ENCODE measurements at places on chromosomes 16 and 17. TPM values are rescaled to one million over a fixed set of nuclear protein-coding genes. Genes with fewer than 3 reads are reported as not detected.

GRCh38 chr17:1053661-1054360 is 56.9 kb downstream of the TIMM22 start:
- no peak for DNase-seq

GRCh38 chr16:21076186-21076883 is 74.3 kb downstream of the DNAH3 start:
- no peak for DNase-seq

DNA sequence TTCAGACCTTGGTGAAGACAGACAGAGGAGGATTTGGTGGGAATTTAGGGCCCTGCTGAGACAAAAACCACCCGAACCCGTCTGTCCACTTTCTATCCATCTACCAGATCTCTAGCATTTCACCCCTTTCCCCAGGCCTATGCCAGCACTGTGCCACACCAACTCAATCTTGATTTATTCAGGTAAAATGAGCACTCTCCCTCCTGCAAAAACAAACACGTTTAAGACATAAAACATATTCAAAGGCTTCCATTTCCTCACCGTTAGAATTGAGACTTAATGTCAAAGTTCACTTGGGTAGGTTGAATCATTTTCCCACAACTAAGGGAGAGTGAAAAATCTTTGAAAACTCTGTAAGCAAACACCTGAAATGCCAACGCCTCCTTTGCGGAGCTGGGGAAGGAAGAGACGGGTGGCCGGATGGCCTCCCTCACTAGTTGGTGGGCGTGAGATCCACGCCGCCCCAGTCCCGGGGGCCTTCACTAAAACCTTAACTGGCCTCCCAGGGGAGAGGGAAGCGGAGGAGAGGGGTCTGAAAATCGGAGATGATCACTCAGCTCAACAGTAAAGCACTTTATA is 862 bp downstream of the DCAKD start:
- DNase-seq: no peak

DNA sequence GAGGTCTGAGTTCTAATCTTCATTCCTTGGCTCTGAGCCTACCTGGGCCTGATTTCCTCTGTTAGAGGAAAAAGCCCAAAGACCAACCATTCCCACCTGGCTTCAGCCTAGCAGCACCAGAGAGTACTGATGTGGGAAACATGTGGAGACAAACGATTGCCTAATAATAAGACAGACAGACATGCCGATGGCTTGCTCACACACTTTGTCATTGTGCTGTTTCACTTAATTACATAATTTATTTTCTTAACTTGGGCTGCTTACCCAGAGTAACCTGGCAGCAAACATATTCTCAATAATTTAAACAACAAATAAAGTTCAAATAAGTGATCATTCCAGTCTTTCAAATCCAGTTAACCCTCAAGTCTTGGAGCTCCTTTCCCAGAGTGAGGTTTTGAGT is 83.4 kb downstream of the MAF start:
- no peak for DNase-seq

DNA sequence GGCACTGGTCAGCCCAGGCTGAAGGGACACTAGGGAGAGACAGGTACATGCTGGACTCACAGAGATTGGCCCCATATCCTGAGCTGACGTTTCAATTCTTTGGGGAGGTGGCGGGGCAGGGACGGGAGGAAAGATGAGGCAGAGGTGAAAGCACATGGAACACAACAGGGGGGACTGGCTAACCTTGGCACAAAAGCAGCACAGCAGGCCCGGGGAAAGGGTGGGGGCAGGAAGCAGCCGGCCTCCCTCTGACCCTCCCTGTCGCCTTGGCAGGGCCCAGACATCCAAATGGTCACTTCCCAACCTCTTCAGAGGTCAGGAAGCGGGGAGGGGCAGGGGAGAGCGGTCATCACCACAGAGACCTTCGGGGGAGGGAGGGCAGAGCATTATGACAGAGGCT is 6.6 kb downstream of the VAT1 start:
- no peak for DNase-seq

GRCh38 chr16:3101018-3101840 is 2.1 kb upstream of the ZSCAN10 start:
- no peak for DNase-seq

DNA sequence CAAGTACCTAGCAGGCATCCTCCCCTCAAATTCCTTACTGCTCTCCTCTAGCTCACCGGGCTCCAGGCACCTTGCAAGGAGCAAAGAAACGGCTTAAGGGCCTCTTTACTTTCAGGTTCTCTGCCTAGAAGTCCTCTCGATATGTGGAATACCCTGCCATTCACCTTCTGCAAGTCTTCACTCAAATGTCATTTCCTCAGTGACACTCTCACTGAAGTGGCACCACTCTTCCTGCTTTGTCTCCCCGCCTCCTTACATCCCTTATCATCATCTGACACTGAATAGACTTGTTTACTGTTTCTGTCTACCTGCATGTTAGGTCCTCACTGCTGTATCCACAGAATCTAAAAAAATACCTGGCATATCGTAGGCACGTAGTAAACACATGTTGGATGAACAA is 947 bp downstream of the SLC7A6OS start:
- DNase-seq: no peak

DNA sequence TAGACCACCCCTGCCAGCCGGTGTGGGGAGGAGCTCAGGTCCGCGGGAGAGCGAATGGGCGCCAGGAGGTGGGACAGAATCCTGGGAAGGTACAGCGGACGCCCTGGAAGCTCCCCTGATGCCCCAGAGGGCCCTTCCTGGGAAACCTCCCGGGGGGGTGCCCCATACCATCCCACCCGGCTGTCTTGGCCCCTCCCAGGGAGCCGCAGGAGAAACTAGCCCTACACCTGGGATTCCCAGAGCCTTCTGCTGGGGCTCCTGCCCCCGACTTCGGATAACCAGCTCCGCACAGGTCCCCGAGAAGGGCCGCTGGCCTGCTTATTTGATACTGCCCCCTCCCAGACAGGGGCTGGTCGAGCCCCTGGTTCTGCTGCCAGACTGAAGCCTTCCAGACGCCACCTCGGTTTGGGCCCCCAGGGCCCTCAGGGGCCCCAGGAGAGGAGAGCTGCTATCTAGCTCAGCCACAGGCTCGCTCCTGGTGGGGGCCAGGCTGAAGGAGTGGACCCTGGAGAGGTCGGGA is 3.0 kb upstream of the CBX4 start:
- no peak for DNase-seq

DNA sequence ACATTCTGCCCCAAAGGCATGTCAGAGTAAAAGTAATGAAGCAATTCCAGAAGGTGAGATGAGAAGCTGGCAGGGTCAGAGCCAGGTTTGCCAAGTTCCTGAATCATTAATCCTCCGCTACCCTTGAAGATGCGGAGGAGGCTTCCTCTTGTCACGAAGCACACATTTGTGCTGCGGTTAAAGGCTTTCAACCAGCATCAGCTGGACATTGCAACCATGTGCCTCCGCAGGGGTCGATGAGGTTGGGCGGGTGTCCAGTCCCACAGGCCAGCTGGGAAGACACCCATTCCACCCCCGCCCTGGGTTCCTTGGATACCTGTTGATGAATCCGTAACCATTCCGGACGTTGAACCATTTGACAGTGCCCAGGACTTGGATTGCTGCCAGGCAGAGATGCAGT is 1.3 kb downstream of the YBX2 start:
- no peak for DNase-seq

GRCh38 chr16:23401139-23401538 is 51.9 kb downstream of the COG7 start:
- no peak for DNase-seq

DNA sequence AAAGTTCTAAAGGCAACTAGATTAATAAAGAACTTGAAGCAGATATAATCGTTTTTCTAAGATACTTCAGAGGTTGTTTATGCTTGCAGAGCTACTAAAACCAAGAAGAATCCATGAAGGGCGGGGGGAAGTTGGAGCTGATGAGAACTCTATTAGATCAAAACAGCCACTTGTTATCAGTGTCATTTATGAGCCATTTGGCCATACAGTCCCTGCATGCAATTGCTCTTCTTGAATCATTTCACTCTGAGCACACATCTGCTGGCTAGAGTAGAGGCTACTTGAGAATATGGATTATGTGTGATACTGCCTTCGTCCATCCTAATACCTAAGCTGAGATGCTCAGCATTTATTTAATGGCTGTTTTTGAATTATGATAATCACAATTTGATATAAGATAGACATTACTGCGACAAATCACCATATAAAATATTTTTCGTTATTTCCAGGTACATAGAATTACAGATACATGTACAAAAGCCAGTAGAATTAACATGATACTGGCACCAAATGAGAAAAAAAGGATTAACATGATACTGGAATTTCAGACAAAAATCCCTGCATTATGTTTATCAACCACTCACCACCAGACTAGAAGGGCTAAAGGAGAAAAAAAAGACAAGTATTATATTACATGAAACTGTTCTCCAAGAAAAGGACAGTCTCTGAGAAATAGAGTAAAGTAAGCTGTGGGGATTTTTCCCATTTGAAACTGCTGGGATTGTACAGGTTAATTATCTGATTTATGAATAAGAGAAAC is 64.5 kb downstream of the TEX2 start:
- no peak for DNase-seq

DNA sequence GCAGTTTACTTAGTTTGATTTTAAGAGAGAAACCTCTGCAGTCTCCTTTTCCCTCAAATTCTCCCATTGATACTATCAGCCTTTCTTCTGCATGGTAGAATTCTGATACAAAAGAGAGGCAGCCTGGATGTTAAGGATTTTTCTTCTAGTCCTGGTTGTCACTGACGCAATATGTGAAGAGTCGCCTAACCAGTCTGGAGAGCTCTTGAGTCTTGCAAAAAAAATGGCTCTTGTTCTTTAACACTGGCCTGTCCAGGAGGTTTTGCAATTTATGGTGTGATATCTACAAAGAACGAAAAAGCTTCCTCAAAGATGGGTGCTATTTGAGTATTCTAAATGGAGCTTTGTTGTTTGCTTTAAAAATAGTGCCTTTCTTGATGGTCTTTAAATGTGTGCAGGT is 28.9 kb downstream of the COX10 start:
- DNase-seq: no peak

DNA sequence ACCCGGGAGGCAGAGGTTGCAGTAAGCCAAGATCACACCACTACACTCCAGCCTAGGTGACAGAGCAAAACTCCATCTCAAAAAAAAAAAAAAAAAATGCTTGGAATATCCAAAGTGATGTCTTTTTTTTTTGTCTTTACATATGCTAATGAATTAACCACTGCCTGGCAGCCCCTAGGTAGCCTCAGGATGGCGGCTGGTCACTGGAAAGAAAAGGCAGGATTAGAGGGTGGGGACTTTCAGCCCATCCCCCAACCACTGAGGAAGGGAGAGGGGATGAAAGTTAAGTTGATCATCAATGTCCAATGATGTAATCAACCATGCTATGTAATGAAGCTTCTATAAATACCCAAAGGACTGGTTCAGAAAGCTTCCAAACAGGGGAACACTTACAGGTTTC is 26.8 kb downstream of the RNF157 start:
- no peak for DNase-seq

GRCh38 chr16:50594308-50595260 is 46.4 kb downstream of the NKD1 start:
- DNase-seq: no peak

GRCh38 chr16:64969221-64969620 is 152.6 kb downstream of the CDH11 start:
- no peak for DNase-seq

DNA sequence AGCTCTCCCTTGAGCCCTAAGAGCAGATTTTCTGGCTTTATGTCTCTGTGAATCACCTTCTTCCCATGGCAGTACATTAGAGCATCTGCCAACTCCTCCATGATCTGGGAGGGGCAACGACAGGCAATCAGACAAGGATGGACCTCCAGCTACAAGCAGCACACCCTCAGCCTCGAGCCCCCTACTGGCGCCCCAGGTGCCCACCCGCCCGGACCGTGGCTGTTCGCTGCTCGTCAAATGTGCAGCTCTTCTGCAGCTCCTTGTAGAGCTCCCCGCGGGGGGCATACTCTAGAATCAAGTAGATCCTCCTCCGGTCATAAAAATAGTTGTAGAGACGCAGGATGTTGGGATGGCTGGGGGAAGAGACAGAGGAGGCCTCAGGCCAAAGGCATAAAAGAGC is 3.8 kb downstream of the AURKB start:
- DNase-seq: no peak

DNA sequence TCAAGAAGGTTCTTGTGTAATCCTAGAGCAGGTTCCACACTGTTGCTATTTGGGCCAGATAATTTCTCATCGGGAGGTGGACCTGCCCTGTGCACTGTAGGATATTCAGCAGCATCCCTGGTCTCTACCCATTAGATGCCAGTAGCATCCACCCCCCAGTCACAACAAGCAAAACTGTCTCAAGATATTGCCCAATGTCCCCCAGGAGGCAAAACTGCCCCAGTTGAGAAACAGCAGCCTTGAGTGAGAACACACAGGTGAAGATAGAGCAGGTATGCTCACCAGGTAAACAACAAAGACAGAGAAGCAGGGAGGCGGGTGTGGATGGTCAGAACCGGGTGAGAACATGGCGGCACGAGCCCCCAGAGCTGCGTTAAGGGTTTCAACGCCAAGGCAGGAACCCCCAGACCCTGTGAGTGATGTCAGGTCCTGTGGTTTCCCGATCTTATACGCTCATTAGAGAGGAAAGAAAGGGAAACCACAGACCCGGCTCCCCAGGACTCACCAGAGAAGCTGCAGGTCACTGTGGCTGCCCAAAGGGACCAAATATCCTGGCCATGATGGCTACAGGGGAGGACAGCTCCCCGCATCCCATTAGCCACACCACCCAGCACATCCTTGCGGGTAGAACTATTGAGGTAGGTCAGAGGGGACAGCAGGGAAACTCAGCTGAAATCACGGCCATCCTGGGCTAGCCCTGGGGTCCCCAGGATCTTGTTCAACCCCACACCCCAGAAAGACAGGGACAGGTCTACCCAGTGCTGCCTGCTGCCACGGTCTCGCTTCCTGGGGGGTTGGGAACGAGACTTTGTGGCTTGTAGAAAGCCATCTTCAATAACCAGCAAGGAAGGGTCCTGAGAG is 21.2 kb downstream of the CDC42EP4 start:
- no peak for DNase-seq

DNA sequence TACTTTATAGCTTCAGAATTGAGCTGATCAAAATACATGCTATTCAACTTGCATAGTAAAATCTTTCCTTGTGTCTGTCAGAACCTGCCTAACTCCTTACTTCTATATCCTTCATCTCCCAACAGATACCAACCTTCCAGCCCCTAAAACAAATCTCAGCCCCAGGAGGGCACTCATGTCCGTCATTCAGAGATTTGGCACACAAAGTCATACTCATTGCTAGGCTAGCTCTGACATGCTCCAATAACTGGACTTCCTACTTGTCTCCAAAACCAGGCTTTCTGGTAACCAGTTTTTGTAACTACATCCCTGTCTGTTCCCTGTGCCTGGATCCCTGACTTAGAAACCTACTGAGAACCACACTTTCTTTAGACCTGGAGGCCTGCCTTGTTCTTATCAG is 37.5 kb upstream of the DHX40 start:
- no peak for DNase-seq

The TNK1 gene
- 6.4 TPM for total RNA-seq

The CSH2 gene
- total RNA-seq: not detected

The CDK12 gene
- 43.9 TPM for total RNA-seq

The KCNH4 gene
- total RNA-seq: 0.16 TPM

The CES5A gene
- not detected for total RNA-seq

The WNT9B gene
- total RNA-seq: 1.2 TPM

All from left lung (tissue), 14 donors.